Left colon (tissue), 2 donors: ENCODE measurements at places on chromosomes 5 and 9. TPM values are rescaled to one million over a fixed set of nuclear protein-coding genes. Genes with fewer than 3 reads are reported as not detected.

Gene GRAMD2B
- 49.8 TPM for total RNA-seq

Gene PIP5K1B
- 83.1 TPM for total RNA-seq

Gene WNT8A
- not detected for total RNA-seq

DNA sequence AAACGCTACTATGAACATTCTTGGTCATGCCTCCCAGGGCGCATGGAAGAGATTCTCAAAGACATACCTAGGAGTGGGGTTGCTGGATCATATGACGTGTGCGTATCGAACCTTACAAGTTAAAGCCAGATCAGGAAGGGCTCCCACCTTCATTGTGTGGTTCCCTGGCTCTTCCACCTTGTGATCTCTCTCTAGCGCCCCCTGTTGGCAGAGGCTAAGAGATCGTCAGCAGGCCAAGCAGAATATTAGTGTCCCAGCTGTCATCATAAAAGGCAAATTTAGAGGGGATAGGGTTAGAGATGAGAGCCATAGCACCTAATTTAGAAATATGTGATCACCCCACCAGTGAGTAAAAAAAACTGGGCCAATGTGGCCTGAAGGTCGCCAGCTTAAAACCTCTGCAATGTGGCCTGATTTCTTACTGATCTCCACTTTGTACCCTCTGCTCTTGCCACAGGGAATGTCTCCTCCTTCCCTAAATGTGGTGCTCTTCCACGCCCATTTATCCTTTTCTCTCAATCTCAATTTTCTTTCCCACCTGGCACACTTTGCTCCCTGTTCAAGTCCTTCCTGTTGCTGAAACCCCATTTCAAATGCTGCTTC is 91.7 kb upstream of the SHB start:
- peak; percentile 79 for DNase-seq

GRCh38 chr5:80738466-80738865 is 83.7 kb upstream of the DHFR start:
- DNase-seq = no peak

- DNase-seq = no peak
These were observed 487.4 kb downstream of the IRX1 start for GRCh38 chr5:4082966-4083564.

DNA sequence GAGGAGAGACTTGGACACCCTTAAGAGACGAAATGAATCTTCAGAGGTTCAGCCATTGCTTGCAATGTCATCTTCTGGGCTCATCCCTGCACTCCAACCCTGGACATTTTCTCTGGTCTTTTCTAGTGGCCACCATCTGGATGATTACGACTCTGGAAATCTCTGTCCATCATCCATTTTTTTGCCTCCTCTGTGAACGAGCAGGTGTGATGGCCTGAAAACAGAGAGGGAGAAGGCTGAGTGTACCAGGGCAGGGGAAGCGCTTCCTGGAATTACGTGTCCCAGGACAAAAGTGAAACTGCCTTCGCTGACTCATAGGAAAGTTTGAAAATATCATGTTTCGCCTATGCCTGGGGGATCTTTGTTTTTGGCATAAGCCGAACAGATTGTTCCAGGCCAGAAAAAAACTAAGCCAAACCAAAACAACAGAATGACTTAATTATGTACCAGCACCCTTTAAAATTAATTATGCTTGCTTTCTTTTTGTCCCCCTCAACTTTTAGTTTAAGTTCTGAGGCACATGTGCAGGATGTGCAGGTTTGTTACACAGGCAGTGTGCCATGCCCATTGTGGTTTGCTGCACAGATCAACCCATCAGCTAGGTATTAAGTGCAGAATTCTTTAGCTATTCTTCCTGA is 31.9 kb downstream of the ANKRD33B start:
- DNase-seq = no peak

GRCh38 chr9:21864505-21864904 is 62.1 kb downstream of the MTAP start:
- DNase-seq = no peak

DNA sequence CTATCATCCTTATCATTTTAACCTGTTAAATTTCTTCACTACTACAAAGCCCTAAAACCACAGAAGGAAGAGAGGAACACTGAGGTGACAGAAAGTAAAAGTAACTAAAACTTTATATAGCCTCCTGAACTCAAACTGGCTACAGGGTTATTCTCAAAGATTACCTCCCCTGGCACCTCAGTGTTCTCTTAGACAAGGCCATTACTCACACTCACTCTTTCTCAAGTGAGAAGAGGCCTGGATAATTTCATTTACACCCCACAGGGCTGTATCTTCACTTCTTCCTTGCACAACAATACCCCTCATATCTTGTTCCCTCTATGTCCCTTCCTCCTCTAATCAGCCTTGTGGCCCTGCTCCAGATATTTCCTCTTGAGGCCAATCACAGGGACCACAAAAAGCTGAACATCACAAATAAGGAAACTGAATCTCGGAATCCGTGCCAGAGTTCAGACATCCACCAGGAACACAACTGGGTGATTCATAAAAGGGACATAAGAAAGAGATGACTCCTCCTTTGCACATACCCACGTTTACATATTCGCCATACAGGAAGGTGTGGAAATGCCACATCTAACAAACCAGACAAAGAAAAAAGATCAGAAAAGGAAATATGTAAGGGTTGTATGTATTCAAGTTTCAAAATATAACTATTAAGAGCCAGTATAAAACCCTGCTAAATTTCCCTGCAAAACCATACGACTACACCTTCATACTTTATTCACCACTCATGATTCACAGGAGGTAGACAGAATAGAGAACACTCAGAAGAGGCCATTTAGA is 1.7 kb upstream of the KLHL3 start:
- DNase-seq = peak; percentile 72

GRCh38 chr5:127885176-127885575 is 182.0 kb downstream of the CCDC192 start:
- peak; percentile 57 for DNase-seq

DNA sequence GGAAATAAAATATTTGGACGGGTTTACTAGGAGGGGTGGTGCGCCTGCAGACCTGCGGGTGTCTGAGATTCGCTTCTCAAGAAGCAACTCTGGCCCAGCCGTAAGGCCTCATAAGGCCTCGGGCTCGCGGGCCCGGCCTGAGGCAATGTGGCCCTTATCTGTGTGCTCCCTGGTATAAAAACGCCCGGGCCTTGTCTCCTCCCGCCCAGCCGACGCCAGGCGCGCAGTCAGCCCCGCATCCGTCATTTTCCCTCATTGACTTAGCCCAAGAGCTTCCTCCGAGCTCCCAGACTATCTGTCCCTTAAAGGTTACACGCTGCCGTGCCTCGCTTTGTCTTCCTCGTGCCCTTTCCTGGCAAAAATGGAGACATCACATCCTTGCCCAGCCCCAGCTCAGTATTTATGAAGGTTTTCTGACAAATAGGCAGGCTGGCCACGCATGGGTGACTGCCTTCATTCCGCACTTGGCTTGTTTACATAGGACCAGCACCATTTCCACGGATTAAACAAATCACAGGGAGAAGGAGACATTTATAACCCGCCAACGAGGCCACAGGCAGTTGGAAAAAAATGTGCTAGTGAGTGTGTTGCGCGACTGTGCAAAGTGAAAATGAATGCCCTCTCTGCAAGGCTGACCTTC is 74.5 kb upstream of the TBCA start:
- no peak for DNase-seq

DNA sequence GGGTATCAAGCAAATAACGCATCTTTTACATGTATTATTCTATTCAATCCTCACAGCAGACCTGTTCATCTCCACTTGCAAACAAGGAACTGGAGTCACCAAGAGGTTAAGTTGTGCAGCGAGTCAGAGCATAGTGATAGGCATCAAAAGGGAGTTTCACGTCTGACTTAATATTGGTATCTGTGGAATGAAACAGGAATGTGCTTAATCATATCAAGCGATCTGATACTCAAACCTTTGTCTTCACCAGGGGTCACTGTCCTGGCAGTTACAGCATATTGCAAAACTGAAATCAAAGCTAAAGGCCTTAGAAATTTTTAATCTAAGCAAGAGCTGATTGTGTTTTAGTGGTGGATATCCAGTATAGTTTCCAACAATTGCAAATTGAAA is 271.6 kb downstream of the PLK2 start:
- no peak for DNase-seq

DNA sequence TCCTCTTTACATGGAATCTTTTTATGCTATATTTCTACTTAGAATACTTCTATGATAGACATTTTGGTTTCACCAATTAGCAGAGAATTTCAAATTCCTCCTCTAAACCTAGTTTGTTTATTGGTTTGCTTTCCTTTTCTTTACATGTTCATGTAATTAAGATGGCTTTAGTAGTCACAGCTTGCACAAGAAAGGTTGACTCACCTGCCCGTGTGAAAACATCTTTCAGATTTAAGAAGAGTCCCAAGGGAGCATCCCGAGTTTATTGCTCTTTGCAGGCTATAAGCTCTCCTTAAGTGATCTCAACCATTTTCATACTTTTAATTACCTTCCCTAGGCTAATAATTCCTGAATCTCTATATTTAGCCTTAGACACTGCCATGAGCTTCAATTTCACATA is 28.9 kb downstream of the TYRP1 start:
- no peak for DNase-seq
